Neuronal stem cell (in vitro differentiated cells): ENCODE measurements at places on chromosomes 6 and 20.

GRCh38 chr6:112343977-112344376 lies 3.2 kb upstream of the RFPL4B start:
- DNase-seq, result no peak

- no peak for DNase-seq
Measured at GRCh38 chr20:3997446-3997845, 17.9 kb downstream of the RNF24 start.

GRCh38 chr6:24777227-24777626 lies 2.5 kb downstream of the GMNN start:
- no peak for DNase-seq

- no peak for DNase-seq
Measured at GRCh38 chr6:10520468-10520867, 683 bp upstream of the GCNT2 start.

GRCh38 chr6:98957450-98957849 lies 9.7 kb upstream of the FBXL4 start:
- no peak for DNase-seq

DNA sequence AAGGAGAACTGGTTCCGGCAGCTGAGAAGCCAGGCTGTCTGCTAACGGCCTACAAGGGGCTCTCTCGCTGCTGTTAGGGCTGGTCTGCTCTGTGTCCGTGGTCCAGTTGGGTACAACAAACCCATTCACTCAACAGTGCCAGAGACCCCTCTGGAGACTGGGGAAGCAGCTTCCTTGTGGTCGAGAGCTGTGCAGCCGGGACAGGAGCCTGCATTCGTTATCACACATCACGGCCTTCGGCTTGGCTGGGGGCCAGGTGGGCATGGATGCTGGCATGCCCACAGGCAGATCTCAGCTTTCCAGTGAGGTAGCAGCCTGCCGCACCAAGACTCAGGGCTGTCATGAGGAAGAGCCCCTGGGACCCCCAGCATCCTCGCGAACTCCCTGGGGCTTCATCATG lies 124.7 kb downstream of the PREX1 start:
- no peak for DNase-seq

- DNase-seq, result no peak
Measured at GRCh38 chr20:46012921-46013320, 4.2 kb downstream of the MMP9 start.

- DNase-seq, result no peak
Measured at GRCh38 chr6:17964633-17965032, 22.8 kb downstream of the KIF13A start.

- no peak for DNase-seq
Measured at GRCh38 chr6:23213193-23213592, 643.8 kb downstream of the HDGFL1 start.

DNA sequence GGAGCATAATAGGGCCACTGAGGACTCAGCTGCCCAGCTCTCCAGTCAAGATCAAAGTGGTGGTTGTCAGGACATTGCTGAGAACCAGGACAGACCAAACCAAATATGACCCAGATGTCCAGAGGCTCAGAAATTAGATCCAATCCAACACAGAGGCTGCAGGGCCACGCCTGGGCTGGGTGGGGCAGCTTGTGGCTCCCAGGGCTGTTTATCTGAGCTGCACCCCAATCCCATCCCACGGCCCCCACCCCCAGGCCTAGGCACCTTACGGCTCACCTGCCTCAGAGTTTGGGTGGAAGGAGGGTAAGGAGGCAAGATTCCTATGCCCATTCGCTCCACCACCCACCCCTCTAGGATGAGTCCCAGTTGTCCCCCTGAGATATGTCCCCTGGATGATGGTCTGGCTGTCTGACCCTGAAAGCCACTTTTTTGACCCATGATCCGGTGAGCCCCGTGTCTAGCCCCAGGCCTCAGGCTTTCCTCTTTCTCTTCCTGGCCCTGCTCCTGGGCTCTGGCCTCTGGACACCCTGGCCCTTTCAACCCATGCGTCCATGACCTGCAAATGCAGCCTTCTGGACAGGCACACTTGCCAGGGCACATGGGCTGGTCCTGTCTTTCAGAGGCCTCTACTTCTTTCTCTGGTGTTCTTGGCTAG lies 40.0 kb downstream of the CPXM1 start:
- DNase-seq, result no peak

DNA sequence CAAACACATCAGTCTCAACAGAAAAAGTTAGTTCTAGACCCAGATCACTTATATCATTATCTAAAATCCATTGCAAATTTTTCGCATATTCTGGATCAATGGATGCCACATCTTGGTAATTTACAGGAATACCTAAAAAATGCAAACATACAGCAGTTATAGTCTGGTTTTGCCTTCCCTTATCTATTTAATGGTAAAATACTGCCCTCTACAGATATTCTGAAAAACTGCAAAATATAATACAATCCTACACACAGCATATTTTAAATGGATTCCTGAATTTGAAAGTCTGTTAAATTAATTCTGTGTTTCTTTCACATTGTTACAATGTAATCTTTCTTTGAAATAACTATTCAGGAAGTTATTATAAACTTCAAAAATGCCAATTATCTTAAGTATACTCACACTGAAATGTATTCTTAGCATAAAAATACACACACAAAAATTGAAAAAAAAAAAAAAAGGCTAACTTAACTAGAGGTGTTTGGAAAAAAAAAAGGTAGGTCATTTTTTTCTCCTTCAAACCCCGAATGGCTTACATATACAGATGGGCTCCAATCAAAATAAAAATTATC lies 88.4 kb downstream of the HACE1 start:
- peak; percentile 2 for DNase-seq
